Foreskin keratinocyte (primary cell): ENCODE measurements at places on chromosomes 11 and 22. TPM values are rescaled to one million over a fixed set of nuclear protein-coding genes. Genes with fewer than 3 reads are reported as not detected.

NXPE2 gene
- not detected in 2 replicates for total RNA-seq

PANX2 gene
- total RNA-seq: 0.53 and 1.0 TPM in 2 replicates

MIAT gene
- 0.28 and 0.37 TPM in 2 replicates for total RNA-seq

POLR3H gene
- 32.7 and 32.9 TPM in 2 replicates for total RNA-seq

SYT9 gene
- total RNA-seq: 0.03 TPM in 1 of 2 replicates, not detected in the other

ZNF214 gene
- 2.1 and 2.2 TPM in 2 replicates for total RNA-seq

IGSF9B gene
- 0.35 and 1.6 TPM in 2 replicates for total RNA-seq

IFITM2 gene
- total RNA-seq: 224 and 342 TPM in 2 replicates

LRRC55 gene
- not detected in 2 replicates for total RNA-seq

ZNF280A gene
- total RNA-seq: not detected in 2 replicates

SPI1 gene
- total RNA-seq: not detected in 2 replicates

CCDC73 gene
- not detected in 2 replicates for total RNA-seq

OR5T3 gene
- not detected in 2 replicates for total RNA-seq

TRIM29 gene
- 177 and 190 TPM in 2 replicates for total RNA-seq

CD3E gene
- not detected in 2 replicates for total RNA-seq

TREH gene
- total RNA-seq: not detected in 2 replicates

TMX2 gene
- total RNA-seq: 96.4 and 101 TPM in 2 replicates

OR51E2 gene
- total RNA-seq: not detected in 2 replicates

WNT11 gene
- 0.07 TPM in 2 replicates for total RNA-seq

MS4A3 gene
- total RNA-seq: not detected in 2 replicates

FOSL1 gene
- 127 and 153 TPM in 2 replicates for total RNA-seq

NAGA gene
- total RNA-seq: 28.2 and 28.7 TPM in 2 replicates

CALCA gene
- not detected in 2 replicates for total RNA-seq

SHANK2 gene
- total RNA-seq: 1.5 TPM in 2 replicates

KRTAP5-2 gene
- total RNA-seq: not detected in 2 replicates

KDM4E gene
- not detected in 2 replicates for total RNA-seq

SLC37A2 gene
- 14.3 and 14.9 TPM in 2 replicates for total RNA-seq

RBMXL2 gene
- not detected in 2 replicates for total RNA-seq

RIC3 gene
- total RNA-seq: 0.39 and 0.71 TPM in 2 replicates

ART1 gene
- total RNA-seq: not detected in 2 replicates

EHF gene
- total RNA-seq: 97.2 and 109 TPM in 2 replicates

IL17REL gene
- total RNA-seq: not detected in 2 replicates

GLYAT gene
- total RNA-seq: not detected in 2 replicates

OR4A16 gene
- total RNA-seq: not detected in 2 replicates

CRYAB gene
- total RNA-seq: 0.85 and 2.0 TPM in 2 replicates

USP2 gene
- total RNA-seq: 0.27 and 0.42 TPM in 2 replicates

KCNK4 gene
- total RNA-seq: not detected in 2 replicates

PGA5 gene
- not detected in 2 replicates for total RNA-seq

WNT7B gene
- total RNA-seq: 9.5 and 41.8 TPM in 2 replicates

SLC22A6 gene
- total RNA-seq: not detected in 2 replicates
